Activated gamma-delta T cell (primary cell): ENCODE measurements at places on chromosomes 1 and 21.

DNA sequence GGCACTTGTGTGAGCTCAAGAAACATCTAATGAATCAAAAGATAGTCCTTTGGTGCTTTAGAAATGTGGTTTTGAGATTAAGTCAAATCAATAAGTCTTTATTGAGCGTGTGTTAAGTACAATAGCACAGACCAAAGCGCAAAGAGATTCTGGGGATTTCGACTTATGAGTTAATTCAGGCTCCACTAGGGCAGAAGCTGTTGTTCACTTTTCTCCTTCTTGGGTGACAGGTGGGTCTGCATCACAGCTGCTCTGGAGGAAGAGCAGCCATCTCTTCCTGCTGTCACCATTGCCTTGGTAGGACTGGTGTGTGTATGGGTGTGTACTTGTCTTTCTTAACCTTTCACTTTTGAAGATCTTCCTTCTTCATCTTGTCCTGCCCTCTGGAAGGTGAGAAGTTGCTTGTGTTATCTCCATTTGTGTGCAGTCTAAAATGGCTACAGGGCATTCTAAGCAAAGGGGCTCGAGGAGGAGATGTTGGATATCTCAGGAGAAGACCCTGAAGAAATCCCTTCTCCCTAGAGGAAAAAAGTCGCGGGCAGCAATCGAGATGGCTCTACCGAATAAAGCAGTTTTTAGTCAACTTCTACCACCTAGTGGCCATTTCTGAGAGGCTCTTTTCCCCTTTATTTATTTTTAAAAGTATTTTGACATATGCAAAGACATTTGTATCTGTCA lies 22.9 kb upstream of the DISC1 start:
- DNase-seq = no peak

- no peak for DNase-seq
These were observed 84.1 kb downstream of the MRPS6 start for GRCh38 chr21:34157521-34157920.

- no peak for DNase-seq
These were observed 237.0 kb downstream of the GPATCH2 start for GRCh38 chr1:217393896-217394295.

GRCh38 chr1:22096036-22096435 lies 43.5 kb downstream of the CDC42 start:
- DNase-seq = no peak

GRCh38 chr1:157115851-157116736 lies 16.5 kb upstream of the ETV3L start:
- no peak for DNase-seq

DNA sequence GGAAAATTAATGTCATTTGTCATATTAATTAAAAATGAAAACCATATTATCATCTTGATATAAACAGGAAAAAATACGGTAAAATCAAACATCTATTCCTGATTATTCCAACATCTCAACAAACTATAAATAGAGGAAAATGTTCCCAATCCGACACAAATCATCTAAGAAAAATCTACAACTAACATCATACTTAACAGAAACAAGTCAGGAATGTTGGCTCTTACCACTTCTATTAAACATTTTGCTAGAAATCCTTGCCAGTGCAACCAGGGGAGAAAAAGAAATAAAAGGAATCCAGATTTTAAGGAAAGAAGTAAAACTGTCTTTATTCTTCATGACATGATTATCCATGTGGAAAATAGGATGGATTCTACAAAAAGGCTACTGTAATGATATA lies 77.0 kb upstream of the IRF2BP2 start:
- DNase-seq = no peak

DNA sequence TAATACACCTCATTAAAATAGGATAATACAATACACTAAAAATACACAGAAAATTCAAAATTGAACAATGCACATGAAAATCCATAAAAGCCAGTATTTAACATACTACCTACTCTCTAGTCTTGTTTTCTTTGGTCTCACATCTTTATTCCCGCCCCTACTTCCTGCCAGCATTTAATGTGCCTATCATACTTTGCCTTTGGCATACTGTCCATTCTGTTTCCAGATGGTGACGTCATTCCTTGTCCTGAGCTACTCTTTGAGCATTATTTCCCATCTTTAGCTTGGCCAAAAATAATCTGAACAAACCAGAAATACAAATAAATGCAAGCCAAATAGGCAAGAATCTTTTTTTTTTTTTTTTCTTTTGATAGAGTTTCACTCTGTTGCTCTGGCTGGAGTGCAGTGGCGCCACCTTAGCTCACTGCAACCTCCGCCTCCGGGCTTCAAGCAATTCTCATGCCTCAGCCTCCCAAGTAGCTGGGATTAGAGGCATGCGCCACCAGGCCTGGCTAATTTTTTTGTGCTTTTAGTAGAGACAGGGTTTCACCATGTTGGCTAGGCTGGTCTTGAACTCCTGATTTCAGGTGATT lies 4.4 kb downstream of the HFM1 start:
- no peak for DNase-seq

DNA sequence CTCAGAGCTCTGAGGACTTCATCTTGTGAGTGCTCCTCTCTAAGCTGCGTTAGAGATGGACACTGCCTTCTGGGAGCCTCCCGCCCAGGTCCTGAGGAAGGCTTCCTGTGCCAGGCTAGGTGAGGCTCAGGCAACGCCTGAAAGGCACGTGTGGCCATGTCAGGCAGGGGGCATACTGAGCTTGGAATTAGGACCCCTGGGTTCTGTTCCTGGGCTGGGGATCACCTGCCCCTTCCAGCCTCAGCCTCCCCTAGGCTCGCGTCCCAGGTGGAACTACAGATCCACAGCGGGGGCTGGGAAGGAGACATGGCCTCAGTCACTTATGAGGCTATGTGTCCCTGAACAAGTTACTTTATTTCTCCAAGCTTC lies 10.0 kb upstream of the ASCL5 start:
- DNase-seq = no peak

DNA sequence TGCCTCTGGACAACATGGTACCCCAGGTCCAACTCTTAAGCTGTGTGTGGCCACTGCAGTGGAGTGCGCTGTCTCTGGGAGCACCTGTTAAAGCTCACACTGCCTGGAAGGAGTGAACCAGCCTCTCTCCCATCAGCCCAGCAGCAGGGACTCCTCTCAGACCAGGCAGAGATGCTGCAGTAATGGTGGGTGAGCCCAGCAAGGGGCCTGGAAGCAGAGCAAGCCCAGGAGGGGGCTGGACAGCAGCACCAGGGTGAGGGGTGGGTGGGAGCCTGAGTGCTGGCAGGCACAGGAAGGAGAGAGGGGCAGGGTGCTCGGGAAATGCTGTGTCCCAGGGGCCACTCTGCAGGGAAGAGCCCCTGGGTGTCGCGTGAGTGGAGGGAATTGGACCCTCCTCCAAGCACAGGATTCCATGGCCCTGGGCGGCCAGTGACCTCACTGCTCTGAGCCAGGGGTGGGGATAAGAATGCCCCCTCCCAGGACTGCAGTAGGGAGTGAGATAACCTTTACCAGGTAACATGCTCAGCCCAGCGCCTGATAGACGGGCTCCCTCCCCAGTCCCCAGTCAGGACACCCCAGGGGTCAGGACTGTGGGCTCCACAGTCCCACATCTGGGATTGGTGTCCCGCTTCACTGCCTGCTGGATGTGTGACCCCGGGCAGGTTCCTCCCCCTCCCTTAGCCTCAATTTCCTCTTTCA lies 313.1 kb downstream of the MATN1 start:
- DNase-seq = no peak

- DNase-seq = no peak
These were observed 37.0 kb downstream of the HS2ST1 start for GRCh38 chr1:86951430-86951829.

DNA sequence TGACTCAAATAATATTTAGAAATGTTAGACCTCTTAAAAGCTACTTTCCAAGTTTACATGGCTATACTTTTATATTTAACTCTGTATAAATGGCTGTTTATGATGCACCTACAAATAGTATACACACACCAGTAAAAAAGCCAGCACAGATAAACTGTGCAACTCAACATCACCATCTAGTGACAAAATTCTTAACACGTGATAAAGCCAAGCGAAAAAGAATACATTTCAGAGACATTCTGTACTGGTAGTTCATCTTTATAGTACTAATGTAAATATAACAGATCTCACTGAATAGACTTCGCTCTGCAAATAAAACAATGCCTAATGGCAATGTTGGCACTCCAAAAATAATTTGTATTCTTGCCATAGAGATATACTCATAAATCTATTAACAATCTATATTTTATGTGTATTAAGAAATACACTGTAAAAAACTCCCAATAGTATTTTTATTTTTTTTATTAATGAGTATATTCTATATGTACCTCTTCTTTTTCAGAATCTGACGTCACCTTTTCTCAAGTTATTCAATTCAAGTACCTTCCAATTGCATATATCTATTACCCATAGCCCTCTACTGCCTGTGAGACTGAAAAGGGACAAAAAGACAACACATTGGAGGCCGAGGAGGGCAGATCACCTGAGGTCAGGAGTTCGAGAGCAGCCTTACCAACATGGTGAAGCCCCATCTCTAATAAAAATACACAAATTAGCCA lies 100.2 kb downstream of the DPYD start:
- DNase-seq = no peak

DNA sequence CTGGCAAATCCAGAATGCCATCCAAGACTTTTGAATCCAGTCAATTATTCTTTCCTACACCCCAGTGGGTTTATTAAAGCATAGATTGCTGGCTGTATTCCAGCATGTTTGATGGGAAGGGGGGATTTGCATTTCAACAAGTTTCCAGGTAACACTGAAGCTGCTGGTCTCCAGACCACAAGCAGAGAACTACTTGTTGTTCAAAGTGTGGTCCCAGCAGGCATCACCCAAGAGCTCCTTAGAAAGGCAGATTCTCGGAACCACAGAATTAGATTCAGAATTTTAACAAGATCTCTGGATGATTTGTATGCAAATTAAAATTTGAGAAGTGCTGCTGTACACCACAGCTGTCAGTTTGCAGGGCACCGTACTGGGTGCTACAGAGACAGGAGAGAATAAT lies 216.3 kb upstream of the FAM78B start:
- DNase-seq = no peak

- no peak for DNase-seq
These were observed 203.2 kb downstream of the LTN1 start for GRCh38 chr21:28789523-28789922.

- DNase-seq = no peak
These were observed 1.7 kb upstream of the IL6R start for GRCh38 chr1:154403261-154403943.

- no peak for DNase-seq
These were observed 29.6 kb upstream of the CCN1 start for GRCh38 chr1:85550784-85551516.

DNA sequence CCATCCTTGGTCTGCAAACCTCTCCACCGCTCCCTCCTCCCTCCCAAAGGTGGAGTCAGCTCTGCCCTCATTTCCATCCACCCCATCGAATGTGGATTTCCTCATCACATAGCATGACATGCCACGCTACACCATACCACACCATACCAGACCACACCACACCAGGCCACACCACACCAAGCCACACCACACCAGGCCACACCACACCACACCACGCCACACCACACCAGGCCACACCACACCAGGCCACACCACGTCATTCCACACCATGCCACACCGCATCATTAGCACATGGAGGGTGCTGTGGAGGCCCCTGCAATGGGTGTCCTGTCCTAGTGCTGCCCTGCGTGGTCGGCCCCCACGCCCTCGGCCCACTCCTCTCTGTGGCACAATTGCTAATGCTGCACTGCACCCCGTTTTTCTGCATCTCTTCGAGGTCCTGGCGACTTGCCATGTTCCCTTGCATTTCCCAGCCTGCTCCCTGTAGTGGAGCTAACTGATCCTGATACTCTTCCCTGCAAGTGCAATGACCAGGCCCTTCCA lies 11.3 kb downstream of the DFFB start:
- DNase-seq = no peak

- no peak for DNase-seq
These were observed 5.5 kb downstream of the MFSD2A start for GRCh38 chr1:39960431-39960958.

GRCh38 chr1:234611225-234611846 lies 1.4 kb upstream of the IRF2BP2 start:
- no peak for DNase-seq

- no peak for DNase-seq
These were observed 28.1 kb downstream of the ANGPTL3 start for GRCh38 chr1:62625415-62625814.

GRCh38 chr1:151210830-151211229 lies 12.5 kb downstream of the PIP5K1A start:
- no peak for DNase-seq
